NCI-H510A (cell line): ENCODE measurements at places on chromosomes 1 and 21.

DNA sequence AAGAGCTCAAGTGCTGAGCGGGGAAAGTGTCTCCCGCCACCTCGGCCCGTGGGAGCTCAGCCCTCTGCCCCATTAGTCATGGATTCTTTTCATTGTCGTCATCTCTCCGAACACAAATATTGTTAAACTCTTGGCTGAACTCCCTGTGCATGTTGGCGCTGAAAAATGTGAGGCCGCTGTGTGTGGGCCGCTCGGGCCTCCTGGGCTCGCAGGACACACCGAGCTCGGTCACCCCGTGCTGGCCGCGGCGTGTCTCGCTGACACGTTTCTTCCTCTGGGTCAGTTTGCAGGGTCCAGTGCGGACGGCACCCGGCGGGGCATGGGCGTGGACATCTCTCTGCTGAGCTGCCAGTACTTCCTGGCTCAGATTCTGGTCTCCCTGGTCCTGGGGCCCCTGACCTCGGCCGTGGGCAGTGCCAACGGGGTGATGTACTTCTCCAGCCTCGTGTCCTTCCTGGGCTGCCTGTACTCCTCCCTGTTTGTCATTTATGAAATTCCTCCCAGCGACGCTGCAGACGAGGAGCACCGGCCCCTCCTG is 25.6 kb downstream of the SLC45A1 start:
- no peak for DNase-seq

DNA sequence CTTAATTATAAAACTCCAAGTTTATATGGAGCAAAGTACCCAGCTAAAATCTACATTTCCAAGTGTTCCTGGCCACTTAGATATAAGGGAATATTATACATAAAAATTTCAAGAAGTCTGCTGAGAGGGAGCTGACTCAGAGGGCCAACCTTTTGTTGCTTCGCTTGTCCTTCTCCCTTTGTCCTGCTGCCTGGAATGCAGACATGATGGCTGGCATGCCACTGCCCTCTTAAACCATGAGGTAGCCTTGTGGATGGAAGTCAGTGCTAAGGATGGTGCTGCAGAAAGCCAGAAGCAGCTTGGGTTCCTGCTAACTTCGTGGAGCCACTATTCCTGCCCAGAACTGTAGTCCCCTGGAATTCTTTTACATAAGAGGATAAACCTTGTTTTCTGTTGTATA is 38.9 kb upstream of the SRP9 start:
- DNase-seq = no peak

DNA sequence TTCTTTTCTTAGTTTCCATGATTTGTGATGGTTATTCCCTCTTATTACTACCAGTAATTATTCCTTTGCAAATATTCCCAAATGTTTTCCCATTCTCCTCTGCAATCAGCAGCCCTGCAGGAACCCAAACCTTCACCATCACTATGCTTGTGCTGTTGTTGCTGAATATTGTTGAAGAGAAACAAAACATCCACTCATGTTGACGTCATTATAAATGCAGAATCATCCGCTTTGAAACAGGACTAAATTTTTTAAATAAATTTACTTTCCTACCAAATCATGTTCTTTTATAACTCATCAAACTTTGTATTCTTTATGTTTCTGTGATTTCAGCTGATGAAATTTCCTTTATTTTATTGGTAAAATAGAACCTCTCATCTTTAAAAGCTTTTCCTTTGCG is 787.0 kb upstream of the B3GALT2 start:
- no peak for DNase-seq

- DNase-seq = no peak
These were observed 70.8 kb downstream of the TIAM1 start for GRCh38 chr21:31273278-31273677.

GRCh38 chr1:206445116-206445515 is 25.2 kb upstream of the IKBKE start:
- no peak for DNase-seq

DNA sequence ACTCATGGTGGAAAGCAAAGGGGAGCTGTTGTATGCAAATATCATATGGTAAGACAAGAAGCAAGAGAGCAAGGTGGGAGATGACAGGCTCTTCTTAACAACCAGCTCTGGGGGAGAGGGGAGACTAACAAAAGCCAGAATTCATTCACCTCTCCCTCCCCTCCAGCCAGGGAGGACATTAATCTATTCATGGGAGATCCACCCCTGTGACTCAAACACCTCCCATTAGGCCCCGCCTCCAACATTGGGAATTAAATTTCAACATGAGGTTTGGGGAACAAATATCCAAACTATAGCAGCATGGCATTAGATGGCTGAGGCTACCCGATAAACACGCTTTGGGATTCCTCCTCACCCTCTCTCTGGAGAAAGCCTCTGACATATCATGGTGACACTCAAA is 210.6 kb downstream of the RHOU start:
- no peak for DNase-seq

GRCh38 chr21:39690454-39690853 is 54.5 kb upstream of the IGSF5 start:
- DNase-seq = no peak

- DNase-seq = no peak
These were observed 266.1 kb downstream of the DNM3 start for GRCh38 chr1:172107316-172107975.

DNA sequence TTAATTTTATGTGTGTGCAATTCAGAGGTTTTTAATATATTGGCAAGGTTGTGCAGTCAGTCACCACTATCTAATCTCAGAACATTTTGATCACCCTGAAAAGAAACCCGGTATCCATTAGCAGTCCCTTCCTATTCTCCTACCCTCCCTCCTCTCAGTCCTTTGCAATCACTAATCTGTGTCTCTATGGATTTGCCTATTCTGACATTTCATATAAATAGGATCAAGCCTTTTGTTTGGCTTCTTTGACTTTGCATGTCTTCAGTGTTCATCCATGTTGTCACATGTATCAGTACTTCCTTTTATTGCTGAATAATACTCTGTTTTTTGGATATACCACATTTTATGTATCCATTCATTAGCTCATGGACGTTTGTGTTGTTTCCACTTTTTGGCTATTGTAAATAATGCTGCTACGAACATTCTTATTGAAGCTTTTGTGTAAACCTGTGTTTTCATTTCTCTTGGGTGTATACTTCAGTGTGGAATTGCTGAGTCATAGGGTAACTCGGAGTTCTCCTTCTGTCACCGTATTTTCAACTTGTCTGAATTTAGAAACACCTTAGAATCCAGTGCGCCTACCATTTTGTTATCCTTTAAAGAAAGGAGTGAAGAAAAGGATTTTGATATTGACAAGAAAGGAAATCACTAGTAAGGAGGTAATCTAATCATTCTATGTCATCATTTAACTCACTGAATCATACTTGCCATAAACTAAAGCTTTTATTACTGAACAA is 3.4 kb downstream of the CEP85 start:
- no peak for DNase-seq

DNA sequence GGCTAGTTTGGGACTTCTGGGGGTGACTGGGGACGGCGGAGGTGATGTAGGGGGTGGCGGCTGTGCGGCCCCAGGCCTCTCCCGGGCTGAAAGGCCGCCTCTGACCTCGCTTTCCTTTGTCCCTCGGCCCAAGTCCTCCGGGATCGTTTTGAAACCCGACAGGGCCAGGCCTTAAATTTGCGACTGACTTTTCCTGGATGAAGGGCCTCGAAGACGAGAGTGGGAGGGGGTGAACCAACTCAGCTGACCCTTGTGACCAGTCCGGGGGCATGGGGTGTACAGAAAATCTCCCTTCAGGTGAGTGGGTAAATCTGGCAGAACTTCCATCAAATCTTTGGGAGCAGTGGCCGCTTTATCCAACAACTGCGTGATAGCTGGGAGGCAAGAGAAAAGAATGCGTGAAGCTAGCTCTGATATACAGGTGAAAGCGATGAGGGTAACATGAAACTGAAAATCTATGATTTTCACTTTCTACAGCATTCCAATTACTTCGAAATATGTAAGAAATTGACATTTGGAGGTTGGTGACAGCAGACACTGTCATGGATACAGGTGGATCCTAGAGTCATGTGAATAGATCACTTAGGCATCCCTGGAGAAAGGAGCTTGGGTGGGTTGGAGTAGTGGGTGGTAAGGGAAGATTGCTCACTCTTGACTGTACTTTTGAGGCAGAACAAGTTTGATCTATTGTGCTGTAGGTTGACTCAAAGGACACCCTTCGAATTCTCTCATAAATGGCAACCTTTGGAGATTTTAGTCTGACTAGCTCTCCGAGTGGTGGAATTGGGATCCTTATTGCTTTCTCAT is 885 bp downstream of the AHCYL1 start:
- no peak for DNase-seq

DNA sequence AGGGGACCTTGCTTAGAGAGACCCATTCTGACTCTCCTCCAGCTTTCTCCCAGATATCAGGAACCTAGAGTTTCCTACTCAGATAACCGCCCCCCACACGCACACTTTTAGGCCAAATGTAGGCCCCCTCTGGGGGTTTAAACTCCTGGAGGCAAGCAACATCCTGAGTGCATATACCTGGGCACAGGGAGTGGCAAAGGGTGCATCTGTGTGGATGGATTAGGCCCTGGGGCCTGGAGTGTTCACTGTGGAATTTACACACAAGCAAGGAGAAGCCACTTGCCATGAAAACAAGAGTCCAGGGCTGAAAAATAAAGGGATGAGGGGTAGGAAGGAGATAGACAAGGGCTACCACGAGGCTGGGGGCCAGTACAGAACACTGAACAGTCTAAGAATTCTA is 343.1 kb downstream of the NTNG1 start:
- no peak for DNase-seq

- no peak for DNase-seq
These were observed 61.1 kb downstream of the FYB2 start for GRCh38 chr1:56758135-56758534.

DNA sequence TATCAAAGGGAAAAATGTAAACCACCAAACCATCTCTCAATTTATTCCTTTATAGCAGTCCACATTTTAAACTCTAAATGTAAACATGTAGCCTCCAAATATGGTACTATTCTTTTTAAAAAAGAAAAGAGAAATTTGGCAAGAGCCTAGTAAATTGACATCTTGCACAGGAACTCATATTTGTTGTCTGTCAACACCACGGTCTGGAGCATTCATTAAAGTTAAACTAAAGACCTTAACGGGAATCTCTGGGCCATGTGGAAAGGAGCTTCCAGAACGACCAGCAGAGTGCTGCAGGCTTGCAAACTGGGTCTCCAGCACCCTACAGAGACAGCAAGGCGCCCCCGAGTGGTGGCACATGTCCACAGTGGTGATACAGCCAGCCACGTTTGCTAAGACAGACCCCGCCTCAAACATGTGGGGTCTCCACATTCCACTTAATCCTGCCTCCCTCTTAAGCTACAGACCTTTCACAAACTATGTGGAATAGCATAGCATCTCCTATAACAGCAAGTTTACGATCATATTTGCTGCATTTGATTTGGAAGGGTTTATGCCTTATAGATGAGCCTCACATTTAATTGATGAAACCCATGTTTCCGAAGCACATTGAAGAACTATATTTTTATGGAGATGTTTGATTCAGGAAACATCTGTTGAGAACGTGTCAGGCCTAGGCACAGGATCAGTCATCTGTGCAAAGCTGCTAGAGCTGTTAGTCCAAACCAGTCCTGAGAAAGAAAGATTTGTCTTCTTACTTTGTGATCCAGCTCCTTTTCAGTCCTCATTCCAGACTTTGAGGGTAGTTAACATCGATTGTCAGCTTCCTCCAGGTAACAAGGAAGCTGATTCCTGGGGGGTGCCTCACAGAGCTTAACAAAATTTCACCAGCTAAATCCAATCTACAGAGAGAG is 96.4 kb upstream of the BACE2 start:
- DNase-seq = no peak

- DNase-seq = no peak
These were observed 51.0 kb downstream of the ELK4 start for GRCh38 chr1:205580923-205581180.

DNA sequence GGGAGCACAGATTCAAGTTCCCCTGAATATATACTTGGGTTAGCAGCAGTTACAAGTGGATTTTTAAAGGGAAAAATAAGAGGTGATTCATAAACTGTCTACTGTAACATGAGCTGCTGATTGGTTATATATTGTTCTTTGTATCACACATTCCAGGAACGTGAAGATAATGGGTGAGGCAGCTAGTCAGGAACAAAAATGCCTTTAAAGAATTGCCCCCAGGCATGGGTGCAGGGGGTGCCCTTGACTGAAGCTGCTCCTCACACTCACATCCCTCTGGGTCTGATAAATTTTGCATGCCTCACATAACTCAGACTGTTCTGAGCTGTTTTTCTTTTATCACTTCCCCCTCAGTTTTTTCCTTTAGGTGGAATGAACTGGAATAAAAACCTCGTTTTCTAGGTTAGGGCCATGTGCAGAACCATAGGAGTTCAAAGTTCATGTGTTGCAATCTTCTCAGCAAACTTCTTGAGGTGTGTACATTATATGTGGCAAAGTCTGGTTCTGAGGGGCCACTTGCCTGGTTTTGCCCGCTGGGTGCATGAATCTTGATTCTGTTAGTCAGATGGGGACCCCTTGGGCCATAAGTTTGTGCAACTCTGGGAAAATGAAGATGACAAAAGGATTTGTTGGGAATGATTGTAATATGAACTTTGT is 21.1 kb downstream of the TBX19 start:
- DNase-seq = no peak
